ENCODE measurements at places on chromosomes 3 and 15. TPM values are rescaled to one million over a fixed set of nuclear protein-coding genes. Genes with fewer than 3 reads are reported as not detected.

The TRIM42 gene
- total RNA-seq = not detected

DNA sequence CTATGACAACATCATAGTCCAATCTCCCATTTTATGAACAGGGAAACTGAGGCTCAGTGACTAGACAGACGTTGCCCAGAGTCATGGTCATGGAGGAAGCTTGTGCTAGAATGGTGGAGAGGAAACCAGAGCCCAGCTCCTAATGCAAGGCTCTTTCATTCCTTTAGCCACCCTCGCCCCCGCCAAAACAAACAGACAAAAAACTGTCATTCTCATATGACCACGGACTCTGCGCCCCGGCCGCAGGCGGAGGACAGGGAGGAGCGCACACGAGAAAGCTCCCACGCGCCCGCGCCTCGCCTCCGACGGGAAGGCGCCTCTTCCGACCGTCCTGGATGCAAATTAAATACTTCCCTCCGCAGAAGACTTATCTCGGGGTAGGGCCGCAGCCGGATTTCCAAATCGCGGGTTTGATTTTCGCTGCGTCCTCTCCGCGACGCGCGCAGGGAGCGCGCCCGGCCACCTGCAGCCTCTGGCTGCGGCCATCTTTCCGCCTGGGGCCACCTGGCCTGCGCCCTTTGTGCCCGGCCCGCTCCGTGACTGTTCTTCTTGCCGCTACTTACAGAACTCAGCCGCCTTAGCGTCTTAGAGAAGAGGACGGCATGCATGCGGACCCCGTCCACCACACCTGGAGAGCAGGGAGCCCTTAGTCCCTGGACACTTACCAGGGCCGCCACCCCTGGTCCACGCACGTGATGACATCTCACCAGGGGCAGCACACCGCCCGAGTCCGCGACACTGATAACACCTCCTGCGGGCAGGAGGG, 670 bp upstream of the ATP13A3 start:
- DNase-seq = peak; percentile 58

DNA sequence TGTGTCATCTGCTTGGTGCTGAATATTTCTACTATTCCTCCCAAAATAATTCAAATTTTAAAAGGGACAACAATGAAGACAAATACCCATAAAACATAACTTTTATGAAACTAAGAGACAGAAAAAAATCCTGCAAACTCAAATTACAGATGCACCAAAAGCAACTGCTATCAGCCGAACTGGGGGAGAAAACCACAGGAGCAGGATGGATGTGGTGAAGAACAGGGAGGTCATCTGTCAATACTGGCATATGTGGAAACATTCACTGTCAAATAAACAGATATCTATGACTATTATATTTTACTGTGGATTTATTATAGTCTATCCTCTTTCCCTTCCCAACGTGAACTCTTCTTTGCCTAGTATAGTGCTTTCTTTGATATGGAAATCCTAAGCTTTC, 53.3 kb upstream of the CPOX start:
- no peak for DNase-seq

DNA sequence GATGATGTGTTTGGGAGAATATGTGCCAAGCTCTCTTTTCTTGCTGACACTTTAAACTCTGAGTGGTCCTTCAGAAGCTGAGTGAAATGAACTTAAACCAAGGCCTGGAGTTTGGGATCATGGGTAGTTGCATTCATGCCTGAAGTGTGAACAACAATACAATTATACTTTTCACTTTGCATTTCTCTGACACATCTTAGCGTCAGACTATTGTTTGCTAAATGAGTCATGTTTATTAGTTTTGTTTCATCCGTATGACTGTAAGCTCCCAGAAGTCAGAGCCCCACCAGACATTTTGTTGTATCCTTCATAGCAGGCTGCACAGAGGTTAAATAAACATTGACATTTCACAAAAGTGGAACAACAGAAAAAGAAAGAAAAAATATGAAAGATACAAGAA, 542.6 kb downstream of the TUSC7 start:
- no peak for DNase-seq

- no peak for DNase-seq
Measured at GRCh38 chr15:60829416-60829815, 350.5 kb upstream of the ICE2 start.

Data from mucosa of descending colon (tissue), 3 donors.